ENCODE measurements at places on chromosomes 4 and X.

DNA sequence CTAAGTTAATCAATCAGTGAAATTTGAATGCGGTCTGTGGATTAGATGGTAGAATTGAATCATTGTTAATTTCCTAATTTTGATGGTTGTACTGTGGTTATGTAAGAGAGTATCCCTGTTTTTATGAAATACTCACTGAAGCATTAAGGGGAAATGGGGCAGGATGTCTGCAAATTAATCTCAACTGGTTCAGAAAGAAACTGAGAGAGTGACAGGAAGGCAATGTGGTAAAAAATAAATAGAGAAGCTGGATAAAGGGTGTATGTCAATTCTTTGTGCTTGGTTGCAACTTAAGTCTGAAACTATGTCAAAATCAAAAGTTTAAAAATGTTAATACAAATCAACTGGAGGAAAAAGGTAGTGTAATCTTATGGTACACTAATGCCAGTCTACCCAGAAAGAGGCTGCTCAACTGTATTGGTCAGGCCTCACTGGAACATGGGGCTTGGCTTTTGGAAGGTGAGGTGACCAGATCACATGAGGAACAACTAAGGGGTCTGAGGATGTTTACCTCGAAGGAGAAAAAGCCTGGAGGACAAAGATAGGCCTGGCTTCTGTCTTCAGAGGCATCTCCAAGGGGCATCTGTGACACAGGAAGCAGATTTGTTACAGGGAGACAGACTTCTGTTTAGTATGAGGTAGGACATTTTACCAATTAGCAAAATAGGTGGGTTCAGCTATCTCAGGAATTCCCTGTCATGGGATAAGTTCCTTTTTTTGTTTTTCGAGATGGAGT, 83.1 kb downstream of the DLG3 start:
- no peak for DNase-seq

DNA sequence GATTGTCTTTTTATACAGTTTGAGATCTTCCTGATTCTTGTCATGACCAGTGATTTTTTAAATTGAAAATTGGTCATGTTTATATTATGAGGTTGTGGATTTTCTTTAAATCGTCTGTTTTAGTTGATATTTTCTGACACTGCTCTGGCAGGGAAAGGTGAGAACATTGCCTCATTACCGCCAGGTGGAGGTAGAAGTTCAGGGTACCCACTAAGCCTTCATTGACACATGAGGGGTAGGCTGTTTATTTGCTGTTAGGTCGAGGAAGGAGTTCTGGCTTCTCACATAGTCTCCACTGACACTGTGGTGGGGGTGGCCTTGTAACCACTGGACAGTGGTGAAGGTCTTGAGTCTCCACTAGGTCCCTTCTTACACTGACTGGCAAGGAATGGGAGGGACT, 117.6 kb upstream of the GPR101 start:
- no peak for DNase-seq

DNA sequence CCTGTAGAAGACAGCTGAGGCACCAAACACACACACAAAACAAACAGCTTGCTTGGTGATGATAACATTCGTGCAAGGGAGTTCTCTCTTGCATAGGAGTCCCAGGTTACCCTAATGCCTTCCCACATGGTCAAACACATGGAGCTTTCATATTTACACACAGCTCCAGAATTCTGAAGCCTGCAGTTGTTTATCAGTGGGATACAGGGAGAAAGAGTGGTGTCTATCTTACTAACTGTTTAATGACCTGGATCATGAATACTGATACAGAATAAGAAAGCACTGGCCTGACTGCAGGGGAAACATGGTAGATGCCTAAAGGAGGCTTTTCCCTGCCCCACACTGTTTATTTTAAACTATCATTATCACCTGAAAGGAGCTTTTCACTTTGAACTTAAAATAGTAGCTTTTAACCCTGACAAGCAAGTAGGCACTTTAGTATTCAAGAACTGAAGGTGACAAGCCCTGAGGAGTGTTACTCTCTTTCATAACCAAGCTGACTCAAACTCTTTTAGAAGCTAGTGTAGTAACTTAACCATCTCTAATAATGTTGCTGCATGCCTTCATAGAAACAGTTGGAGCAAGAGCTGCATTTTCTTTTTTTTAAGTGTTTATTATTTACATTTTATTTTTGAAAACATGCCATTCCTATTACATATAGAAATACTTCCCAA, 15.6 kb downstream of the TET2 start:
- no peak for DNase-seq

DNA sequence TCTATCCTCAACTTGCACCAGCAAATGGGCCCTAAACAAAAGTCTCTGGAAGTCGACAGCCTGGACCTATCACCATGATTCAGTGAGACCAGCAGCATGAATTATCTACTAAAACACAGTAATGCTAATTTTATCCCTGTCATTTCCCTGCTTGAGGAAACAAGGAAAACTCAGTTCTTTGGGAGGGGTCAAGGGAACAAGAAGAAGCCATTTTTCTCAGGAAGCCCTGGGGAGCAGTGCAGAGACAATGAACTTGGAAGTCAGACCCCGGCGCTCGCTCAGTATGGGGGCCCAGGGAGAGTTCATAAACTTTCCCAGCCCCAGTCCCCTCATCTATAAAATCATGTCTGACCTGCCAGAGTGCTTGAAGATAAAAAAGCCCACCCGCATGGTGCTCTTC, 50.4 kb downstream of the DCTD start:
- no peak for DNase-seq

DNA sequence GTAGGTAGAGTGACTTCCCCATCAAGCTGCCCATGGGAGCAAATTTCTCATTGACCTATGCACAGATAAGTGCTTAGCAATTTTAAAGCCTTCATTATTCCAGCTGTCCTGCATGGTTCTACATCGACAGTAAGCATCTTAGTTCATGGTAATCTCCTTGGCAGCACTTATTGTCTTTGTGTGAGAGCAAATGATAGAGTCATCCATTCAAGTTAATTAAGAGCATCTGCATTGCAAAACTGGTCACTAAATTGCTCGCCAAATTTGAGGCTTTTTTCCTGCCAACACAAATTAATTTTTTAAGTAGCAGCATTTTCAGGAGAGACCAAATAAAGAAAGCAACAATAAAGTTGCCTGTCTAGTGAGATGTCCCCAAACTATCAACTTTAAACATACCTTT, 76.7 kb downstream of the SH3BGRL start:
- no peak for DNase-seq

GRCh38 chr4:22246847-22247246, 269.0 kb downstream of the ADGRA3 start:
- DNase-seq, result no peak

DNA sequence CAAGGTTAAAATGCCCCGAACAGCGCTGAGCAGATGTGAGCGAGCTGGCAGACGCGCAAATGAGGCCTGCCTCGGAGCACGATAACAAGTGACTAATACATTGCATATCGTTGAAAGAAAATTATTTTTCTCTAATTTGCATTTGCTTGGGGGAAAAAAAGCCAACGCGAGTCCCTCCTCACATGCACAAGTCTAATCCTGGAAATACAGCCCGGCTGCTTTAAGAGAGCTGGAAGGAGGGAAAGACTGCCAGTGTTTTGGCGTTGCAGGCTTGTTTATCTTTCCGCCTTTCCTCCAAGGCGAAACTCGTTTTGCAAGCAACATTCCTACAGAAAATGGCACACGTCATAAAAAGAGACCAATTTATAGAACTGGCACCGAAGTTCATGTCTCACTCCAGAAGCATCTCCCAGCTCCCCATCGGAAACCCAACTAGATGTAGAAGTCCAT, 12.6 kb downstream of the BCOR start:
- no peak for DNase-seq

DNA sequence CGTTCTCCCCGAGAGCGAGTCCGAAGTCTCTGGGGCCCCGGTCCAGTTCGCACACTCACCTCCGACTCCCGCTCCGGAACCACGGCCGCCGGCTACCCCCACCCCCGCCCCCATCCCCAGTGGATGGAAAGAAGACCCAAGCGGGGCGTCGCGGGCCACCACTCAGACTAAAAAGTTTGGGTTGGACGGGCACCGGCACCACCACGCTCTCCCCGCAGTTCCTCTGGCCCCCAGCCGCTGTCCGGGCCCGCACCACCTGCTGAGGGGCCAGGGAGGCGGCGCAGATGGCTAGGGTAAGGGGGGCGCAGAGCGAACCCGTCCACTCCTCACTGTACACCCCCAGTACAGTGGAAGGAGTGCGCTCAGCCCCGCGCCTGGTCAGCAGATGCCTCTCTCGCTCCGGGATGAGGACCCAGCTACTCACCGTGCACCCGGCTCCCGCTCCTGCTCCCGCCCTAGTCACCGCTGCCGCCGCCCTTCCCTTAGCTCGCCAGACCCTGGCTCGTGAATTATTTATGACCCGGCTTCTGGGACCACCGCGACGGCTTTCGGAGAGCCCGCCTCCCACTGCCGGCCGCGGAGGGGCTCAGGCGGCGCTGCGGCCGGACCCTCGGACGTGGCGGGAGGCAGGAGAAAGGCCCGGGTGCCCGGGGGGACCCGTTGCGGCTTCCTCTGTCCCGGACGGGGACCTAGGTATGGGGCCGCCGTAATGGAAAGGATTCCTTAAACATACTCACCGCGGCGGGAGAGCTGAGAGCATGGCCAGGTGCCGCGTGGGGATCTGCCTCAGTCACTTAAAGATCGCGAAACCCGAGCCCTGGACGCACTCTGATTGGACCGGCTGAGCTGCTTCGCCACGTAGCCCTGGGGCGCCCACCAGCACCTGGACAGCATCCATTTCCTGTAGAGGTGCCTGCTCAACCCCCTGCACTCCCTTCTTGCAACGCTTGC, at the start of gene PROM1:
PROM1 (minus strand) TSS at position 783 of the 951 bp plus-strand sequence. CDS start 8,117 bp downstream, outside the sequence.
- DNase-seq, result no peak

DNA sequence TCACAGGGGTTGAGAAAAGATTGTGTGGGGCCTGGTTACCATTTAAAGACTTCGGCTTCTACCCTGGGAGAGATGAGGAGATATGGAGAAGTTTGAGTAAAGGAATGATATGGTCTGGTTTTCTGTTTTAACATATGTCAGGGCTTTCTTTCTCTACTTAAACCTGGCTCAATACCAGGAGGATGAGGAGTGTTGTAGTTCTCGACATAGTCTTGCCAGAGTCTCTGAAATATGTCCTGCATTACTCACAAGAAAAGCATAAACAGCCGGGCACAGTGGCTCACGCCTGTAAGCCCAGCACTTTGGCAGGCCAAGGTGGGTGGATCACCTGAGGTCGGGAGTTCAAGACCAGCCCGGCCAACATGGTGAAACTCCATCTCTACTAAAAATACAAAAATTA, 16.4 kb upstream of the ACE2 start:
- no peak for DNase-seq

- peak; percentile 6 for DNase-seq
Measured at GRCh38 chrX:22081475-22082092, 49.5 kb downstream of the PHEX start.

DNA sequence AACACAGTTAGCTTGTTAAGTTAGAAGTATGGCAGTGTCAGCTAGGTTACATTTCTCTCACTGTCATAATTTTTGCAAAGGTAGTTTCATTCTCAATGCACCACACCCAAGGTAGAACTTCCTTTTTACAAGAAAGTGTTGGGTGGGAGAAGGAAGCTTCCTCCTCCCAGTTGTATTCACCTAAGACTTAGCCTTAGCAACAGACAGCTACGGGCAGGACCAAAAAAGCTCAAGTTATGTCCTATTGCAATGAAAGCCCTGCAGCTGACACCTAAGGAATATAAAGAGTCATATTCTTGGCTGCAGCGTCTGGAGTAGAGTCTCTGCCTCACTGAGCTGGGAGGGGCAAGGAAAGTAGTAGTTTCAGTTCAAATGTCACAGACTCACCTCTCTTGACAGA, 25.1 kb upstream of the PRDM8 start:
- DNase-seq, result no peak

DNA sequence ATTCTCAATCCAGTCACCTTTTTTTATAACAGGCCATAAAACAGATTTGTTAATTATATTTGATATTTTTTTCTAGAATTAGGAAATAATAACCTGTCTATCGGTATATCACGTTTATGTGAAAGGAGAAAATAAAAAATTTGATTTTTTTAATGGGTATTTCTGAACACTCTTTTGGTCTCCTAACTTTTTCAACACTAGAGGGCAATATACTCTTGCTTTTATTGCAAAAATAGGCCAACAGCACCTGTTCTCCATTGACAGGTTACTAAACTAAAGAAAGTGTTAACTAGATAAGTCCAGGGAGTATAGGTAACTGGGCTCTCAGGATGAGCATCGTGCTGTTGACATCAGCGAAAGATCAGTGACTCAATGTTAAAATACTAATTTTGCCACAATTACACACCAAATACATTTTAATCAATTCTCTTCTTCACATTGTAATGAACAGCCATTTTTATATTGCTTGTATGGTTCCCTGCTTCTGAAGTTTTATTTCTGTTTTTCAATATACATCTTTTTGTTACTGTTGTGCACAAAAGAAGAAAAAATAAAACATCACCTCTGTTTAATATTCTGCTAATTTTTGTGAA, 22.8 kb downstream of the NDST4 start:
- no peak for DNase-seq

GRCh38 chr4:140344101-140344500, 29.3 kb upstream of the SCOC start:
- no peak for DNase-seq

- DNase-seq, result no peak
Measured at GRCh38 chr4:53622739-53623151, 31.5 kb upstream of the LNX1 start.

DNA sequence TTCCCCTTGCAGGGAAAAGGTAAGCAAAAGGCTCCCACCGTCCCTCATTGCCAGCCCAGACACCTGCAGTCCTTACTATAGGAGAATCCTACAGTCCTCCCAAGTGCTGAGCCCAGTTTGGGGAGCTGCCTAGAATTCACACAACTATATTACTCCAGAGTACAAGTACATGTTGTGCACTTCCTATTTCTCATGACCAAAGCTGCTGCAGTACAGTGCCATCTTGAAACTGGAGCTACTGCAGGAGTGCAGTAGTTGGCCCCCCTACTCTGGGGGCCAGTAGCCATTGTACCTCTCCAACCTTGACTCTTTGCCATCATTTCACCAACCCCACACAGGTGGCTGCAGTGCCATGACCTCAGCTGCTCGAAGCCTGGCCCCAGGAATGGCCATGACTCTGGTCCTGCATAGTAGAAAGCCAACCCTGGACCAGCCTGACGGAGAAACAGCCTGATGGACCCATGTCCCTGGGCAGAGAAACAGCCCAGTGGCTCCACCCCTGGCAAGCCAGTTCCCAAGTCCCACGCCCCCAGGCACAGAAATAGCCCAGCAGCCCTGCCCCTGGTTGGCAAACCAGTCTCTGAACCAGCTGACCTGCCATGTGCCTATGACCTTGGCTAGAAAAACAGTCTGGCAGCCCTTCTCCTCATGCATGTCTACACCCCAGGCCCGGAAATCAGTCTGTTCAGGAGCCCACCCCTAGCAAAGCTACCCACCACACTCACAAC, 51.9 kb downstream of the PHKA1 start:
- DNase-seq, result no peak

DNA sequence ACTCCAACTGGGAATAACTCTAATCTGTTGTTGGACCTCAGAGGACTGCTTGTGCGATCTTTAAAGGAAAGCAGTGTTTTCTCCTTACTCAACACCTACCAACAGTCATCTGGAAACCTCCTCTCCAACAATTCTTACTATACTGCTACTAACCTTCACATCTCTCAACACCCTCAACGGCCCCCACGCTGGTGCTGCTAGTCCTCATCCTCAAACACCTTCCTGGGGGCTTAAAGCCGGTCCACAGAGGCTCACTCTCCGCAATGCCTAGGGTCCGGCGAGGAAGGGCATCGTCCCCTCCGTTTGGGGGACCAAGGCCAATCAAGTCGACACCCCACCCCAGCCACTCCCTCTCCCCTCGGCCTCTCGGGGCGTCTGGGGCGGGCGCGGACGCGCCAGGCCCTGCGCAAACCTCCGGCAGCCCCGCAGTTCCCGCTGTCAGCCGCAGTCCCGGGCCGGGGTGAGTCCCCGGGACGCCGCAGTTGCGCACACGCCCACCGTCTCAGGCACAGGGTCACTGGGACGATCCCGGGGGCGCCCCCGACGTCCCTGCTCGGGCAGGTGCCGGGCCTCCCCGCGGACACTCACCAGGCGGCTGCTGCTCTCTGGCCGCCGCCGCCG, 418 bp downstream of the TAB3 start:
- DNase-seq, result no peak
